Gastroesophageal sphincter (tissue), 4 donors: ENCODE measurements at places on chromosomes 5 and 9. TPM values are rescaled to one million over a fixed set of nuclear protein-coding genes. Genes with fewer than 3 reads are reported as not detected.

Gene SPATA31E1
- total RNA-seq = not detected

Gene RECK
- 19.5 TPM for total RNA-seq

Gene KDM3B
- 68.9 TPM for total RNA-seq

Gene CCDC187
- total RNA-seq = not detected

Gene TMEM232
- 3.0 TPM for total RNA-seq
